ENCODE measurements at places on chromosomes 3 and 15. TPM values are rescaled to one million over a fixed set of nuclear protein-coding genes. Genes with fewer than 3 reads are reported as not detected.

Gene SLC38A3
- 0.39 TPM for total RNA-seq

DNA sequence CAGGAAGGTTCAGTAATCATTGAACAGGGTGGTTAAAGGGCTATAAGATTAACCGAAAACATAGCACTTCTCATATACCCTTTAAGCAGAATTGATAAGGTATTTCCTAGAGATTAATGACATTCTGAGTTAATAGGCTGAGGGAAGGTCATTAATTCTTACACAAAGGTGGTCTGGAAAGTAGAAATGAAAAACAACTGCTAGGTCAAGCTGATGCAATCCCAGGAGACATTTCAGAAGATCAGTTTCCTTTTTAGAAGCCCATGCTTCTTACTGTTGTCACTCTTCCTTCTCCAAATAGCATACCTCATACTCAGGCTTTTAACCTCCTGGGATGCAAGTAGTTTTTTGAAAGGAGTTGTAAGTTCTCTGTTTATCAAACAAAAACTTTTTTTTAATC, 8.8 kb downstream of the FILIP1L start:
- no peak for DNase-seq

DNA sequence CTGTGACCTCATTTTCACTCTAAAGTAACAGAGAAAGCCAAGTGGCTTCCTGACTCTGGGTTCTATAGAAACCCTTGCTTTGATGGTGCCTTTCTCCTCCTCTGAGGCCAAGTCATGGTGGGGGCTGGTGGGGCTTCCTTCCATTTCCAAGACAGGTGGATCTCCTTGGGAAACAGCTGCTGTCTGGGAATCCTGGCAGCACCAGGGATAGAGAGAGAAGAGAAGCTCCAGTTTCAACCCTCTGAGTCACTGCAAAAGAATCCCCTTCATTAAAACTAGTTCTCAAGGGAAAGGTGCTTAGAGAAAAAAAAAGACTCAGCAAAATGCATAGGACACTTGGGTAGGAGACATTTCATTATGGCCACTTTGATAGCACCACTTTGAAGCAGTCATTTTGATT, 614.4 kb downstream of the FHIT start:
- no peak for DNase-seq

DNA sequence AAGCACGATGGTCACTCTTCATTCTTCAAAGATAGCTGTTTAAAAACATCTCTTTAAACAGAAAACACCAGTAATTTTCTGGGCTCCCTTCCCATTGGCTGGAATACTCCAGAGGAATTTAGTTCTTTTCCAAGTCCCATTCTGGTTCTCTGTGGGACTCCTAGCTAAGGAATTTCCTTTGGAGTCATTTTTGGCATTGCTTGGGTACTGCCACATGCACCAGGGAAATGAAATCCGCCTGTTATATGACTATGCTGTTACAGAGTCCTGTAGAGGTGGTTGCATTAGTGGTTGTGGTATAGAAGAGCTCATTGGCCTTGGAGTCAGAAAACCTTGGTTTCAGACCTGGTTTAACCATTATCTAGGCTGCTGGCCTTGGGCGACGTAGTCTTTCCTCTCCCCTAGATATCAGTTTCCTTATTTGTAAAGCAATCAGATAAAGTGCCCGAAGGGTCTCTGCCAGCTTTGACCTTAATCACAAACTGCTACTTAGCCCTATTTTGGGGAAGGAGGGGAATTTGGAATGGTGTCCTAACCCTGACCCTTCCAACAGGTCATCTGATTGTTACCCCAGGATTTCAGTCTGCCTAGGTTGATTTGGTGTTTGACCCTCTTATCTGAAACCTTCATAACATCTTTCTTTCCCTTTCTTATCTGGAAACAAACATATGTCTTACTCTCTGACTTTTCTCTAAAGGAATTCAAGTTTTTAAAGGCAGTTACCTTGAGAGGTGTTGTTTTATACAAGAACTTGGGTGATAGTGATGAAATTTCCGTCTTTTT, 13.4 kb downstream of the RTP1 start:
- no peak for DNase-seq

Gene ROBO2
- 1.8 TPM for total RNA-seq

DNA sequence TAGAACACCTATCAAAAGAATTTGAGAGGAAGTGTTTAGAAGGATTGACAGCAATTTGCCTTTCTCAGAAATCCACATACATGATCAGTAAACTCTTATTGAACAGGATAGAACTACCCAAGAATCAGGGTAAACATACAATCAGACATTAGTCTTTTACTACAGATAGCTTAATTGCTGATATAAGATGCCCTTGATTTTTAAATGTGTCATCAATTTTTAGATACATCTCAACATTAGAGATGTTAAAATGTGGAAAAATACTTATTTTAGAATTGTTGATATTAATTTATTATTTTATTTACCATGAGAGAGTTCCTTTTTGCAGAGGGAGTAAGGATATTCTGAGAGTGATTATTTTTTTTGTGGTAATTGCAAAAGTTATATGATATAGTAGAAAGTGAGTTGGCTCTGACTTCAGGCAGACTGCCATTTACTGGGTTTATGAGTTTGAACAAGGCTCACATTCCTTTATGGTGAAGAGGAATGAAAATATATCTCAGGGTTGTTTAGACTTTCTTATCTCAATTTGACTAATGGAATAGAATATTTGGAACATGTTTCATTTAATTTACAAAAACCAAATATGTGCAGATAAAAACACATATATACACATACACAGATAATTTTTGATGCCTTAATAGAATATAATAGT, 302.8 kb upstream of the GOLIM4 start:
- DNase-seq = no peak

Gene ONECUT1
- total RNA-seq = not detected

GRCh38 chr15:24292837-24293236, 382.7 kb upstream of the NPAP1 start:
- DNase-seq = no peak

Gene CHRFAM7A
- total RNA-seq = 3.5 TPM

DNA sequence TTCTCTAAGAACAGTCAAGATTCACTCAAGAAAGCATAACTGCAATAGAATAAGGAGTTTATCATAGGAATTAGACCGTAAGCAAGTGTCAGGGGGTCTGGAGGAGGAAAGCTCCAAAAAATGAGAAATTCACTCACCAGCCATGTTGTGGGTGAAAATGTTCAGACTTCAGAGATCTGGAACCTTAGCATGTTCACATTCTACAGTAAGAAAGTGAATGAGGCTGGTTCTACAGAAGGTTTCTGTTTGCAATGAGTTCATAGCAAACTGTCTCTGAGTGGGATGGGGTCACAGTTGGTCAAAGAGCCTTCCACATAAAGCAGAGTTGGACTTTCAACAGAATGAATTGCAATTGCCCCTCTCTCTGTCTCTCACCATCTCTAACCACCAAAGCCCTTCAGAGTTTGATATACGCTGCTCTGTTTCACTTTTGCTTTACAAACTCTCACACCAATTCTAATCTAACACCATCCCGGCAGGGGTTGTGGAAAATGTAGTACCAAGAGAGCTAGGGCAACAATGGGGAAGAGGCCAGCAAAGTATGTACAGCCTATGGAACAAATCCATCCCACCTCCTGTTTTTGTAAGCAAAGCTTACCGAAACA, 581.8 kb upstream of the UBE2E2 start:
- DNase-seq = no peak
